ENCODE measurements at places on chromosomes 7 and 10. TPM values are rescaled to one million over a fixed set of nuclear protein-coding genes. Genes with fewer than 3 reads are reported as not detected.

DNA sequence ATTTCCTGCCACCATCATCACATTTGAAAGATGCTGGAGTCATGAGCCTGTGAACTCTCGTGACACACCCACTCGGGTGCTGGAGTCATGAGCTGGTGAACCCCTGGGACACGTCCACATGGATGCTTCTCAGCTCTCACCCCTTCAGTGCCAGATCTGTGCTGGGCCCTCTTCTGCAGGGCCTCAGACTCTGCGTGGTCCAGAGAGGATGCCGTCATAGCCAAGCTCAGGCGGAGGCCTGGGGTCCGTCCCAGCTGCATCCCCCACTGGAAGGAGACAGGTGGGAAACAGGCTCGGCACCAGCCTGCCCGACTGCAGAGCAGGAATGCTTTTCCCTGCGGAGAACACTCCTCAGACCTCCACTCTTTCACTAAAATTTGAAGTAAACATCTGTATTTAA, 156.5 kb upstream of the PPP2R2D start:
- no peak for DNase-seq

GRCh38 chr7:85711894-85712293, 525.0 kb upstream of the SEMA3D start:
- DNase-seq = no peak

GRCh38 chr7:90432752-90433151, 29.5 kb downstream of the CLDN12 start:
- DNase-seq = no peak

- DNase-seq = no peak
These were observed 19.0 kb downstream of the FAM53B start for GRCh38 chr10:124725171-124725631.

DNA sequence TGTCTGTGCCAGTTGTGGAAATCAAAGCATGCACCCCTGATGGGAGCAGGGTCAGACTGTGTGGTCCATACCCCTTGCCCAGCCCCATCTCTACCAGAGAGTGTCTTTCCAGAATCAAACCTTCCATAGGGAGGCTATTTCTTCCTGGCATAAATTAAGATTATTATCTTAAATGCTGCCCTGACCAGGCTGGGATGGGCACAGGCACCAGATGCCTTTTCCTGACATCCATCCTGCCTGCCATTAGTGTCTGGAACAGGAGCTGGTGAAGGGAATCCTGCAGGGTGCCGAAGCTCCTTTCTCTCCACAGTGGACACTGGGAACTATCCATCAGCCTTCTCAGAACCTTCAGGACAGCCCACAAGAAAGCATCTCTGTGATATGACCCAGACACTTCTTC, 296.3 kb downstream of the GRID1 start:
- DNase-seq = no peak

DNA sequence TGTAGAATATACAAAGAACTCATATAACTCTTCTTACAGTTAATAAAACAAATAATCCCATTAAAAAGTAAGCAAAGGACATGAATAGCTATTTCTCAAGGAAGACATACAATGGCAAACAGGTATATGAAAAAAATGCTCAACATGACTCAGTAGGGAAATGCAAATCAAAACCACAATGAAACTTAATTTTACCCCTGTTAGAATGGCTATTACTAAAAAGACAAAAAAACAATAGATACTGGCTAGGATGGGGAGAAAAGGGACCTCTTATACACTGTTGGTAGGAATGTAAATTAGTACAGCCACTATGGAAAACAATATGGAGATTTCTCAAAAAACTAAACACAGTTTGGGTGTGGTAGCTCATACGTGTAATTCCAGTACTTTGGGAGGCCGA, 37.8 kb downstream of the HERPUD2 start:
- no peak for DNase-seq

DNA sequence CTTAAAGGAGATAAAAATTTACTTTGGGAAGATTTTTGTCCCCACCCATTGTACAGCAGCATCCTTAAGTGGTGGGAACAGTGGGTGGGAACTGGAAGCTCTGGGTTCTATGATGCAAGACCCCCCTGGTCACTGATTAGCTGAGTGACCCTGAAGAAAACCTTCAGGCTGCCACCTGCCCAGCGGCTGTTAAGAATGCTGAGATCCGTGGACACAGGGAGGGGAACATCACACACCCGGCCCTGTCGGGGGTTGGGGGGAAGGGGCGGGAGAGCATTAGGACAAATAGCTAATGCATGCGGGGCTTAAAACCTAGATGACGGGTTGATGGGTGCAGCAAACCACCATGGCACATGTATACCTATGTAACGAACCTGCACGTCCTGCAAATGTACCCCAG, 14.5 kb downstream of the CARD11 start:
- DNase-seq = no peak

GRCh38 chr7:141027043-141027442, 12.3 kb upstream of the MRPS33 start:
- no peak for DNase-seq

GRCh38 chr10:89236226-89236797, 15.3 kb downstream of the LIPA start:
- no peak for DNase-seq

DNA sequence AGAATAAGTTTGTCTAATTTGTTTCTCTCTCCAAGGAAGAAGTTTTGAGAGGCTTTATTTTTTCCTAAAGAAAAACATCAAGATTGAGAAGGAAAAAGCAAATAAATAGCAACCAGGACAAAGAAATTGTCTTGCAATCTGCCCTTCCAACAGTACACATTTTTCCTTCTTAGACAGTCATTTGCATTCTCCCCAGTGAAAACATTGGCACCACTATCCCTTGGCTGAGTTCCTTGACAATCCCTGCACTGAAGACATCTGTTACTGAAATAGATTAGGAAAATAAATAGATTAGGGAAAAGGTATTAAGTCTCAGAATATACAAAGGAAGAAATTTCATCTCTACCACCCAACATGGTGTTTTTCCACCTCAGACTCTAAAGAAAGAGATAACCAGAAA, 12.2 kb upstream of the TMEM243 start:
- DNase-seq = peak; percentile 34

GRCh38 chr7:45865594-45866410, 7.1 kb downstream of the CCDC201 start:
- DNase-seq = no peak

GRCh38 chr10:11344550-11344949, 266.9 kb downstream of the USP6NL start:
- no peak for DNase-seq

Gene SFMBT2
- 0.08 TPM for total RNA-seq

Gene CYP2C19
- total RNA-seq = 0.08 TPM

Gene FKBP6
- 0.11 TPM for total RNA-seq

Gene ITIH2
- not detected for total RNA-seq

Gene SAMD9L
- 25.0 TPM for total RNA-seq

Gene GPR85
- 7.5 TPM for total RNA-seq
